Stomach (tissue), 19 donors: ENCODE measurements at places on chromosomes 12 and 14. TPM values are rescaled to one million over a fixed set of nuclear protein-coding genes. Genes with fewer than 3 reads are reported as not detected.

The CLEC4C gene
- not detected for polyA plus RNA-seq

The LTBP2 gene
- 5.9 TPM for polyA plus RNA-seq

The C12orf60 gene
- 2.4 TPM for polyA plus RNA-seq

The GPR162 gene
- polyA plus RNA-seq: 6.4 TPM

The PTPN6 gene
- 51.2 TPM for polyA plus RNA-seq

The CCDC196 gene
- not detected for polyA plus RNA-seq

The GLT8D2 gene
- polyA plus RNA-seq: 5.4 TPM

The BBOF1 gene
- polyA plus RNA-seq: 4.1 TPM

The TTC5 gene
- 3.8 TPM for polyA plus RNA-seq

The TEX22 gene
- polyA plus RNA-seq: 0.35 TPM

The MLXIP gene
- polyA plus RNA-seq: 28.0 TPM

The PROX2 gene
- polyA plus RNA-seq: not detected

The VPS29 gene
- polyA plus RNA-seq: 167 TPM

The KRT79 gene
- 0.15 TPM for polyA plus RNA-seq

The KRT83 gene
- polyA plus RNA-seq: not detected

The WNT1 gene
- not detected for polyA plus RNA-seq

The B4GALNT1 gene
- polyA plus RNA-seq: 0.75 TPM

The PLEKHD1 gene
- polyA plus RNA-seq: 0.08 TPM

The DCN gene
- polyA plus RNA-seq: 145 TPM

The LRRC9 gene
- polyA plus RNA-seq: not detected

The KERA gene
- polyA plus RNA-seq: not detected

The PTPRO gene
- not detected for polyA plus RNA-seq
